ENCODE measurements at places on chromosomes 6 and 20.

- no peak for DNase-seq
Observed at GRCh38 chr20:25491446-25492038, 84.1 kb downstream of the GINS1 start.

GRCh38 chr20:62674370-62674769 lies 32.1 kb downstream of the SLCO4A1 start:
- no peak for DNase-seq

GRCh38 chr6:88860310-88860709 lies 103.1 kb downstream of the RNGTT start:
- no peak for DNase-seq

DNA sequence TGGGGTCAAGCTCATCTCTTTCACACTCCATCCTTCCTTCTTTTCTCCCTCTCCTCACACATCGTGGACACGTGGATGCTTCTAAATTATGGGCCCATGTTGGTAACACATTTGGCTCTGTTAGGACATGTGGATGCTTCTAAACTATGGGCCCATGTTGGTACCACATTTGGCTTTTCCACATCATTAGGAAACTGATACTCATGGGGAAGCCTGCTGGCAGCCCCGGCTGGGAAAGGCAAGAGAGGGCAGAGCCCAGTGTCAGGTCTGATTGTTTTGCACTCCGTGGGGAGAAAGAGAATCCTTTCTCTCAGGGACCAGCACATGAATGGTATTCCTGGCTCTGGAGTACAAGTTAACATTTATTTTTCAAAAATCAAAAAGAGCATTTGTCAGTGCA lies 4.0 kb upstream of the CST1 start:
- no peak for DNase-seq

GRCh38 chr6:5285081-5285480 lies 23.8 kb downstream of the FARS2 start:
- no peak for DNase-seq

GRCh38 chr6:37283671-37284151 lies 25.8 kb upstream of the TMEM217 start:
- DNase-seq = no peak

DNA sequence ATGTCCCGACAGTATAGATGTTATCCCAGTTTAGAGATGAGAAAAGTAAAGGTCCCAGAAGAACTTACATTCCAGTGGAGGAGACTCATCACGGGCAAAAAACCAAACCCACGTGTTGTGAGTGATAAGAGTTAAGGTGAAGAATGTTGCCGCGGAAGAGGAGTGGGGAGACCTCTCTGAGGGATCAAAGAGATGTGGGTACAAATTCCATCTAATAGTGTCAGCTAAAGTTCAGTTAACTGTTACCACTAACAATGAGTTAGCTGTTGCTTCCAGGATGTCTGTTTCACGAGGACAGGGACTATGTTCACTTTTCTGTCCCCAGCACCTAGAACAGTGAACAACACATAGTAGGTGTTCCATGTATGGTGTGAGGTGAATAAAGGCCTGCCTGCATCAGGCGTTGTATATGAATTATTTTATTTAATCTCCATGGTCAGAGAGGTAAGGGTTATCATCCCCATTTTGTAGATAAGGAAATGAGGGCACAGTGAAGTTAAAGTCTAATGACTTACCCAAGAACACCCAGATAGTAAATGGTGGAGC lies 39.8 kb upstream of the RSPO4 start:
- no peak for DNase-seq

DNA sequence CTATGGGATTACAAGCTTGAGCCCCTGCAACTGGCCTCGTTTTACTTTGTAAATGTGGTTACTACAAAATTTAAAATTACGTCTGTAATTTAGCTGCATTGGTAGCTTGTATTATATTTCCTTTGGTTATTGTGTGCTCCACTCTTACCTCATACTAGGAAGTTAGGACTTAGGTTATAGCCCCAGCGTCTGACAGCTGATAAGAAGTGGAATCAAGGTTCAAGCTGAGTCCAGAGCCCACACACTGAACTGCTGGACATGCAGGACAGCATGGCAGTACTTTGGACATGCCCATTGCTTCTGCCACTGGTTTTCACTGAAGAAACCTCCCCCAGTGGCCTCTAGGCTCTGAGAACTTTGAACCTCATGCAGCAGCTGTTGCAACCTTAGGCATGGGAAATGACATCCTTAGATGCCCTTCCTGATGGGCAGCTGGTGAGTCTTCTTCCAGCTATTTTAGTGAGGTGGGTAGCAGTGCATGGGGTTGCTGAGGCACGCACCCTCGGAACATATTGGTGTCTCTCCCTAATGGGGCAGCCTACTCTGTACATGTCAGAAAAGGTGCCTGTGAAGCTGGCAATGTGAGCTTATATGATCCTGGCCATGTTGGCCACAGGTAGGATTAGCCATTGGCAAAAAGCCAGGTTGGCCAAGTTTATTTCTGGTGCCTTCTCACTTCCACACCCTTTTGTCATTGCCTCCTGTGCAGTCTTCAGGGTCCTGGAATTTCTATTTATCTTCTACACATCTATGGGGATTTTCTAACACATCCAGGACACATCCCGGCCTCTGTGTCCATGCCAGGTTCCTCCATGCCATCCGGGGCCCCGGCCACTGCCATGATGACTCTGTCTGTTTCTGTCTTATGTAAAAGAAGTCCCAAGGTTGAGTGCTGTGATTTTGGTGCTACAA lies 85.3 kb downstream of the CDS2 start:
- no peak for DNase-seq

GRCh38 chr20:41978246-41978790 lies 360.1 kb upstream of the CHD6 start:
- DNase-seq = no peak

DNA sequence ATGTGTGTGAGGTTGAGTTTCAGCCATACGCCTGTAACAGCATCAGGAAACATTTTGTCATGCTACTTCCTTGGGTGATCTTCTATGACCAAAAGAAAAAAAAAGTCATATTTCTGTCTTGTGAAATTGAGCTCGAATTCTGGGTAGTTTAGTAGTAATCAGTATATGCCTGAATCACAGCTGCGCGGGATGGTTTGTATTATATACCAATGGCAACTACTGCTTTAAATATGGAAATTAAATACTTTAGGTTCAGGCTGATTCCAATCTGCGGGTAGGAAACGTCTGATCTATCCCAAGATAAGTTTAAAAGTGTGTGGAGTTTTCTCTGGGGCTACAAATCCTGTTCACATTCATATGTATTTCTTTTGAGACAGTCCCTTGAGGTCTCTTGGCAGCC lies 115.6 kb upstream of the FERMT1 start:
- no peak for DNase-seq

GRCh38 chr20:59684685-59685242 lies 80.4 kb downstream of the PHACTR3 start:
- DNase-seq = no peak

- DNase-seq = no peak
Observed at GRCh38 chr6:72757926-72758325, 136.1 kb downstream of the KCNQ5 start.

DNA sequence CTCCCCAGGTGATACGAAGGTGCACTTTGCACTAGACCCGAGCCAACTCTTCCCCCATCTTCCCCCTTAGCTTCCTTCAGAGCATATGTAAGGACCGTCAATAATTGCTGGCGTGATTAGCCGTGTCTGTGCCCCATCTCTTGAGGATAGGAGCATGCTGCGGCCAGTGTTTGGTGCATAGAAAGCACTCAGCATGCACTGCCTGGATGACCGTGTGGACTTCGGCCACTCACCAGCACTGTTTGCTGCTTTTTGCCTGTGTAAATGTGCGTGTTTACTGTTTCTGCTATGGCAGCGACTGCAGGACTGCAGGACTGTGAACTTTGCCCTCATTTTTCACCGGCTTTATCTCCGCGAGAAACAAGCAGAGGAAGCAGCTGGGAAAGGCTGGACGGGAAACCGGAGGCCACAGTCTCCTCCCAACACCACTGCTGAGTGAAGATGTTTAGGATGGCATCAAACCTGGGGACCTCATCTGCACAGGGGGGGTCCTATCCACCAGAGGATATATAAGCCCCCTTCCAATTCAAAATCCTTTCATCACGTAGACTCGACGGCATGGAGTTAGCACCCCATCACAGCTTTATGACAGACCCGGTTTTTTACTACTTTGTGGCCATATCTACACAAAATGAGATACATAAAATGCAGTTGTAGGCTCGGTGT lies 150.6 kb upstream of the AFDN start:
- DNase-seq = no peak

DNA sequence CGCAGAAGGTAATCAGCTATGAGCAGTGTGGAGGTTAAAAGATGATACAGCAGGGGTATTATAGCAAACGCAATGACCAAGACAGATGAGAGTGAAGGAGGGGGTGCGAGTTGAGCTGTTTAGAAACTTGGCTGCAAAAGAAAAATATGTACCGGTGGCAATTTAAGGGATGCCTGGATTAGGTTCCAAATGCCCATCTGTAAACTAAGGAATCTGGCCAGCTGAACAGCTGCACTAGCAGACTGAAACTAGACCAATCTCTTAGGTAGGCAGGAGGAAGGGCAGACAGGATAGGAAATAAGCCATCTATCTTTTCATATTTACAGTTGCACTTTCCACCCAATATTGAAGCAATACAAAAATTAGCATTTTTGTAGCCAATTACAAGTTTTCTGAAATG lies 407.6 kb downstream of the HTR1B start:
- DNase-seq = no peak

DNA sequence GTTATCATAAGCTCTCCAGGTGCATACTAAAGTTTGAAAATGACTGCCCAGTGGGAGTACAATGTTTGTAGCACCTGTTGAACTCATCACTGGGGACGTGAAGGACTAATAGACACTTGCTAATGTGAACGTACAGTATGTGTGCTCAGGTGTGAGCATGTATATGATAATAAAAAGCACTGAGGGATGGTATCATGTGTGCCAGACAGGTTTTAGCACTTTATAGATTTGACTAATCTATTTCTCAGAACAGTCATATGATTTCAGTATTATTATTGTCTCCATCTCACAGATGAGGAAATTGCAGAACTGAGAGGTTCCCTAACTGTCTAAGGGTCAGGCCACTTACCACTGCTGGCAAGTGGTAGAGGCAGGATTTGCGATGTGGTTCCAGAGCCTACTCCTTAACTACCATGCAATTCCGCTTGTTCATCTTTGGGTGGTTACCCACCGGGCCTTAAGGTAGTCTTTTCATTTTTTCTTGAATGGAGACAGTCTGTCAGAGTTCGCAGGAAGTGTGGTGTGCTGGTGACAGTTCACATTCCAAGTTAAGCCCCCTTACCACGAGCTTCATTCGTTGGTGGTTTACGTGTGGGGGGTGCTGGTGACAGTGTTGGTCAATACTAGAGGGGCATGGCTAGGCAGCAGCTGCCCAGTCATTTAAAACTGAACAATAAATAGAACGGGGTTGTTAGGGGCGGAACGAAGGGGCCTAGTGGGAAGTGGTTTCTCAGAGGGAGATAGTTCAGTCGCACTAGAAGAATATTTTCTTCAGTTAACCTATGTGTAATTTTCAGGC lies 46.8 kb downstream of the RREB1 start:
- DNase-seq = no peak

DNA sequence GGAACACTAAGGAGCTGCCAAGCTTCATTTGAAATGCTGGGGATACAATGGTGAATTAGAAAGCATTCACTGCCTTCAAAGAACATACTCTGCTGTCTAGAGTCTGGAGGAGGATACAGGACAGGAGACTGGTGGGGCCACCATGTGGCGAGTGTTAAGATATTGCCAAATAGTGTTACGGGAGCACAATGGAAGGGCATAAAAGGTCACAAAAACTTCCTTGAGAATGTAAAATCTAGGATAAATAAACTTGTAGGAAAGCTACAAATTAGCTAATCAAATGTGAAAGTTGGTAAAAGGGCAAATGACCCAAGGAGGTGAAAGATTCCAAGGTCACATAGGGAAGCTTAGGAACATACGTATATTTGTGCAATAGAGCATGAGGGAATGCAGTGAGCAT lies 271.7 kb downstream of the RFPL4B start:
- no peak for DNase-seq

DNA sequence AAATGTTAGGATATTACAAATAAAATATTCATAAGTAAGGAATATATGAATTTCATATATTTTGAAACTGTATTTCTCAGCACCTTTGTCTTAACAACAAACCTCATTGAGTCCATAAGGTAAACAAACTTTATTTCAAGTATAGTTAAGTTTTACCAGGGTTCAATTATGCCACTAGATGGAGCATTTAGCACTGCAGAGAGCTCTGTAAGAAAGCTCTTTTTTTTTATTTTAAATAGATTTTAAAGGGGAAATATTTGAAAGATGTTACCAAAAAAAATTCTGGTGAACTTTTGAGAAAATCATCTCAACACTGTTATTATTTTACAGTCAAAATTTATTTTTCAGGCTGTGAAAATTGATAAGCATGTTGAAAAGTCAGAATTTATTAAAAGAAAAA lies 955.2 kb upstream of the EYS start:
- DNase-seq = no peak

GRCh38 chr20:24523661-24524060 lies 54.2 kb downstream of the SYNDIG1 start:
- DNase-seq = no peak

- DNase-seq = no peak
Observed at GRCh38 chr6:35059596-35060345, 81.4 kb downstream of the TCP11 start.

DNA sequence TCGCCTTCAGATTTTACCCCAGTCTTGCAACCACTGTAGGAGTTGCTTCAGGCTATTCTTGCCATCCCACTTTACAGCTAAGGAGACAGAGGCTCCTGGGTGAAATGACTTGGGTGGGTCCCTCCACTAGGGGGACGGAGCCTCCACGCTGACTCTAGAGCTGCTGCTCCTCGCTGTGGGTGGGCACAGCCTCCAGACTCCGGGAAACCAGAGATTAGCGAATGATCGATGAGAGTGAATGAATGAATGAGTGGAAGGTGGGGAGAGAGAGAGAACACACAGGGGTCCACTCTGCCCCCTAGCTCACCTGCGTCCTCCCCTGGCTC lies 10.4 kb downstream of the ZBP1 start:
- no peak for DNase-seq

DNA sequence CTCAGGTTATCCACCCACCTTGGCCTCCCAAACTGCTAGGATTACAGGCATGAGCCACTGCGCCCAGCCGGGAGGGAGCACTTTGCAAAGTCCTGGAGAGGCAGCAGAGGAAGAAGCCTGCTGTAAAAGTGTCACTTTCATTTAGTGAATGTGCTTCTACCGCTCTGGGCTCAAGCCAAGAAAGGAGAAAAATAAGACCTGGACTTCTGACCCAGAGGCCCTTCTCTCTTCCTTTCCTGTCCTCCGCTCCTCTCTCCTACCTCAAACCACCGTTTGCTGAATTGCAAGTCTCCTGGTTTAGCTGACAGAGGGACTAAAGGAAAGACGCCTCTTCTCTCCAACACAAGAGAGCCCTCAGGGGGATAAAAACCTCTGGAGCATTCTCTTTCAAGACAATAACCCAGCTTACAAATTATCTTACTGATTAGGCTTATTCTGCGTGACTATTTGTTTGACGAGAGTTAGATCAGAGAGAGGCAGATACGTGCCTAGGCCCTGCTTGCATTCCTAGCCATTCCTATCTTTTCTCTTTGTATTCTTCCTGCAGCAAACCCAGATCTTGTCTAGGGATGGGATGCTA lies 84.2 kb upstream of the SLC22A23 start:
- no peak for DNase-seq

- DNase-seq = no peak
Observed at GRCh38 chr20:2820084-2820895, 4.1 kb downstream of the TMEM239 start.
